ENCODE measurements at places on chromosomes 11 and 22.

- no peak for DNase-seq
- no peaks in the 10 kb centered on the region for H3K27me3 ChIP-seq
- no peak overlapping the region for H3K4me3 ChIP-seq
- H3K27ac ChIP-seq: no peak overlapping the region
Measured at GRCh38 chr11:26702406-26702805, 19.5 kb downstream of the SLC5A12 start.

DNA sequence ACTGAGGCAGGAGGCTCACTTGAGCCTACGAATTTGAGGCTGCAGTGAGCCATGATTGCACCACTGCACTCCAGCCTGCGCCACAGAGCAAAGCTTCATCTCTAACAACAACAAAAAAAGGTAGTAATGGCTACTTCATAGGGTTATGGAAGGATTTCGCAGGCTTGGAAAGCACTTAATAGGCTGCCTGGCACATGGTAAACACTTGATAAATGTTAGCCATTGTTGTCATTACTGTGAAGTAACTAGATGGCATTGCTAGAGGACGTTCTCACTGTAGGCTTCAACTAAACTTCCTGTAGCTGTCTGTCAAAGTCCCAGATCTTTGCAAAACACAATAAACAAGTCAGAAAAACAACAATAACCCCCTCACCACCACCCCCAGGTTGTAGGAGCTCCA, 357.2 kb upstream of the NARS2 start:
- peaks cover 12% of the 10 kb centered on the region for H3K27me3 ChIP-seq
- no peaks in the 10 kb centered on the region for H3K4me1 ChIP-seq
- H3K27ac ChIP-seq: no peak overlapping the region
- no peak for DNase-seq
- no peaks in the 10 kb centered on the region for H3K36me3 ChIP-seq

DNA sequence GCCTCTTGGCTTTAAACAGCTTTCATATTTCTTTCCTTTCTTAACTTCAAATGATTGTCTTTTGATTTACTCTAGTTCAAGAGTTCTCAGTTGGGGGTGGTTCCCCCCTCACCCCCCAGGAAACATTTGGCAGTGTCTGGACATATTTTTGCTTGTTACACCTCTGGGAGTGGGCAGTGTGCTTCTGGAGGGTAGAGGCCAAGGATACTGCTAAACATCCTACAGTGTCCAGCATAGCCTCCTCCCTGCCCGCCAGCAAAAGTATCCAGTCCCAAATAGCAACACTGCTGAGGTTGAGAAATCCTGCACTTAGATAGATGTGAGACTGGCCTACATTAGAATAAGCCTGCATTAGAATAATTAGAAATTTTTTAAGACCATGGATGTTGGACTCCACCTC, 3.2 kb downstream of the PPP6R3 start:
- no peak for DNase-seq
- peaks cover 59% of the 10 kb centered on the region for H3K4me1 ChIP-seq
- H3K27ac ChIP-seq: peak overlapping the region; percentile 72
- H3K36me3 ChIP-seq: peaks cover 41% of the 10 kb centered on the region

- H3K4me3 ChIP-seq: no peak overlapping the region
- no peak overlapping the region for H3K27ac ChIP-seq
- H3K27me3 ChIP-seq: peaks cover 36% of the 10 kb centered on the region
- peaks cover 3% of the 10 kb centered on the region for H3K36me3 ChIP-seq
Measured at GRCh38 chr11:45658292-45658991, 7.0 kb downstream of the CHST1 start.

GRCh38 chr22:27998511-27999410, 79.7 kb upstream of the PITPNB start:
- no peak for DNase-seq
- peaks cover 3% of the 10 kb centered on the region for H3K27me3 ChIP-seq
- H3K4me3 ChIP-seq: no peak overlapping the region

- no peak overlapping the region for H3K4me3 ChIP-seq
- no peaks in the 10 kb centered on the region for H3K36me3 ChIP-seq
- H3K27me3 ChIP-seq: peaks cover 18% of the 10 kb centered on the region
Measured at GRCh38 chr11:94107363-94107762, 21.3 kb upstream of the PANX1 start.

DNA sequence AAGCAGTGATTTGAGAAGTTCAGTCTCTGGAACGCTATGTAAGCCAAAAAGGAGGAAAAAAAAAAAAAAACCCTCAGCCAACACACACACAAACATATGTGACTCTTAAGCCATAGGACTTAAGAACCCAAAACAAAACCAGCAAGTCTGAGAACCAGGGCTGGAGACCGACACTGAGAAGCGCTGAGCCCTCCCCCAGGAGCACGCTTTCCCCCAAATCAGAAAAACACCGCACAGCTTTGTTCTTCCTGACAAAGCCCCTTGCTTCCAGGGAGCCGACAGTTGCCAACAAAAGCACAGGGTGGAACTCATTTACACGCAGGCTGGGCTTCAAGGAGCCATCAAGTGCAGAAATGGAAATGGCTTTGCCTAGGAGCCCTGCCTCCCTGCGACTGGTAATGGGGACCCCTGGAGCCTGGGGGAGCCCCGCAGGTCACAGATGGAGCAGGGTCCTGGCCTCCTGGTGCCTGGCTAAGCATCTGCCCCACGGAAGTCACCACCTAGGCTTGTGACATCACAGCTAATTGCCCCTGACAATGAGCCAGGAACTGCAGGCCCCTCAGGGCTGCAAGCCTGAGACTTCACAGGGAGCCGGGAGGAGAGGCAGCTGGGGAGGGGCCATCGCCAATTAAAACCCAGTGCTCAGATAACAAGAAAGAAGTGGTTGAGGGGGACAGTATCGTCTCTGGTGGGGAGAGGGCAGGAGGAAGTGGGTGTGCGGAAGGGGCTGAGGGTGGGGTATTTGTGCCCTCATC, 66.9 kb downstream of the NFAM1 start:
- H3K27ac ChIP-seq: no peak overlapping the region
- peaks cover 3% of the 10 kb centered on the region for H3K36me3 ChIP-seq
- H3K4me3 ChIP-seq: no peak overlapping the region
- DNase-seq: no peak

DNA sequence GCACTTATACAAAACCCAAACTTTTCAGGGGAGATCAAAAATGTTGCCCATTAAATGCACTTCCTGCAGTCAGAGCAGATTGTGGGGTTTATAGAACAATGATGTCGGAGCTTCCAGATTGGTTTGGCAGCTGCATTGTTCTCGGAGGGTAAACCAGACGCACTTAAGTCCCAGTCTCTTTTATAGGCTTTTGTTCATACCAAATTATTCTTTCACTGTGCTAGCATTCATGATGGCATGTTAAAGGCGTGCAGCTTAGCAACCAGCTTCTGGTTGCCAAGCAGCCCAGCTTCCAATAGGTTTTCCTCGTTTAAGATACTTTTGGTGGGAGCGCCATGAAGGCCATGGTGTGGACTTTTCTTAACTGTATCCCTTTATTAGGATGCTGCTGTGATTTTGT, 40.9 kb downstream of the ZC3H12C start:
- H3K4me3 ChIP-seq: no peak overlapping the region
- H3K27ac ChIP-seq: no peak overlapping the region

DNA sequence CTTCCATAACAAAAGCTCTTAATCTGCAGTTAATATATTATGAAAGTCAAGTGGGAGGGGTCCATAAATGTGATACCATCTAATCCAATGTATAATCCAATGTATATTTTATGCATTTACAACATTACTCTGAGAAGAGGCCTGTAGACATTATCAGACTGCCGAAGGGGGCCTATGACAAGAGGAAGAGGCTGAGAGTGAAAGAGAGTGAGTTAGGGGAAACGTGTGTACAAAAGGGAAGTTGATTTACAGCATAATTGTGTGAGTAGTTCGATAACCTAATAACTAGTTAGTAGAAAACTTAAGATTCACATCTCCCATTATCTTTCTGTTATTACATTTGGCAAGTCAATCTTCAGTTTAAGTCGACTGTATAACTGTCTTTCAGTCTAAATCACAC, 86.6 kb downstream of the DDX10 start:
- no peak overlapping the region for H3K27ac ChIP-seq
- no peak overlapping the region for H3K4me3 ChIP-seq
- no peak for DNase-seq
- H3K27me3 ChIP-seq: no peaks in the 10 kb centered on the region
- H3K4me1 ChIP-seq: peaks cover 16% of the 10 kb centered on the region

All from effector memory CD8-positive, alpha-beta T cell (primary cell).